ENCODE measurements at places on chromosomes 5 and 9. TPM values are rescaled to one million over a fixed set of nuclear protein-coding genes. Genes with fewer than 3 reads are reported as not detected.

Gene C5orf52
- not detected for total RNA-seq

Gene GGTA1
- not detected for total RNA-seq

Gene PCDHB7
- not detected for total RNA-seq

Gene GPR150
- total RNA-seq, result not detected

Gene GPR21
- total RNA-seq, result not detected

Gene TRIM7
- total RNA-seq, result 12.4 TPM

Gene SLC6A19
- total RNA-seq, result 1.6 TPM

Gene SLC36A2
- not detected for total RNA-seq

Gene NEUROG1
- not detected for total RNA-seq

Gene ZFP62
- 22.9 TPM for total RNA-seq

Gene ANKRD31
- total RNA-seq, result 0.04 TPM

Gene DPYSL3
- 0.55 TPM for total RNA-seq

Gene SH3RF2
- total RNA-seq, result not detected

Gene LCN2
- total RNA-seq, result 0.72 TPM

Gene PTGDS
- total RNA-seq, result 4.7 TPM

Gene NLN
- total RNA-seq, result 45.2 TPM

Gene GAS1
- 0.07 TPM for total RNA-seq

Gene CTSL
- total RNA-seq, result 76.4 TPM

Gene PCDHB14
- not detected for total RNA-seq

Gene PCDHGA2
- total RNA-seq, result 0.27 TPM

Gene RABGAP1
- 12.6 TPM for total RNA-seq

Gene HMCN2
- total RNA-seq, result not detected

Gene RNF183
- total RNA-seq, result not detected

Gene SLCO6A1
- total RNA-seq, result not detected

Gene ROPN1L
- total RNA-seq, result 0.31 TPM

Gene KIF20A
- 52.6 TPM for total RNA-seq

Gene MCCC2
- 62.2 TPM for total RNA-seq

Gene HTR1A
- not detected for total RNA-seq

Gene ESM1
- not detected for total RNA-seq

Gene RNF208
- total RNA-seq, result 6.9 TPM

Gene ANKRD34B
- total RNA-seq, result not detected

Gene P4HA2
- 14.3 TPM for total RNA-seq

Gene FBP2
- total RNA-seq, result not detected

Gene ZBTB43
- 8.7 TPM for total RNA-seq

Gene CARTPT
- not detected for total RNA-seq

Gene TXNDC8
- total RNA-seq, result not detected

Gene CDKN2A
- not detected for total RNA-seq

Gene C9orf50
- not detected for total RNA-seq

Gene UBE2QL1
- total RNA-seq, result not detected

Gene FOXI1
- not detected for total RNA-seq

Gene PCSK1
- not detected for total RNA-seq

Gene FGF1
- total RNA-seq, result not detected

Gene TSLP
- 1.3 TPM for total RNA-seq

Gene NDUFS4
- total RNA-seq, result 74.1 TPM

Gene C5orf58
- total RNA-seq, result 2.4 TPM

Gene PDLIM4
- 31.5 TPM for total RNA-seq

Gene PCDHGB3
- 0.16 TPM for total RNA-seq

Gene DNM1
- 20.7 TPM for total RNA-seq

Gene GNPDA1
- 40.2 TPM for total RNA-seq

Gene PCDHB11
- total RNA-seq, result not detected

Gene ANGPTL2
- not detected for total RNA-seq

Gene GRIA1
- not detected for total RNA-seq

Gene SLC4A9
- not detected for total RNA-seq

Gene TAF1L
- total RNA-seq, result 0.02 TPM

Gene DMGDH
- 0.58 TPM for total RNA-seq

Gene FAM221B
- total RNA-seq, result not detected
